ENCODE measurements at places on chromosomes 2 and 18.

GRCh38 chr18:26424428-26425147 lies 123.8 kb downstream of the KCTD1 start:
- no peak for DNase-seq

DNA sequence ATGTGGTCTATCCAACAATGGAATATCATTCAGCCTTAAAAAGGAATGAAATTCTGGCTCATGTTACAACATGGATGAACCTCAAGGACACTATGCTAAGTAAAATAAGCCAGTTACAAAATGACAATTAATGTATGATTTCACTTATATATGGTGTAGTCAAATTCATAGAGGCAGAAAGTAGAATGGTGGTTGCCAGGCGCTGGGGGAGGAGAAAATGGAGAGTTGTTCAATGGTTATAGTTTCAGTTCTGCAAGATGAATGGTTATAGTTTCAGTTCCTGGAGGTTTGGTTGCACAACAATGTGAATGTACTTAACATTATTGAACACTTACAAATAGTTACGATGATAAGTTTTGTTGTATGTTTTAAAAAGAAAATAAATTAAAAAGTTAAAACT lies 79.2 kb upstream of the IL1R2 start:
- no peak for DNase-seq

DNA sequence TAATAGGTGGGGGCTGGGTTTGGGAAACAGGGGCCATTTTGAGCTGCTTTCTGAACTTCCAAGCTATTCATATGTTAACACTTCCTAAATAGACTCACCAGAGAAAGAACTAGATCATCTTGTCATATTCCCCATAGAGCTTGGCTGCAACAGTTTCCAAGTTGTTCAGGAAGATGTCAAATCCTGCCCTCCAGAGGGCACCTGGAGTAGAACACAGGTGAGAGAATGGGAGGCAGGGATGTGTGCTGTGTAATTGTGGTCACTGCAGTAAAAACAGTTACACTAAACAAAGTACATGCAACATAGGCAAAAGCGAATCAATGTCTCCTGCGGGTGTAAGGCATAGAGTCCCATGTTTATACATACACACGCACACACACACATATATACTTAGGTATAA lies 34.5 kb upstream of the LRRC30 start:
- no peak for DNase-seq

DNA sequence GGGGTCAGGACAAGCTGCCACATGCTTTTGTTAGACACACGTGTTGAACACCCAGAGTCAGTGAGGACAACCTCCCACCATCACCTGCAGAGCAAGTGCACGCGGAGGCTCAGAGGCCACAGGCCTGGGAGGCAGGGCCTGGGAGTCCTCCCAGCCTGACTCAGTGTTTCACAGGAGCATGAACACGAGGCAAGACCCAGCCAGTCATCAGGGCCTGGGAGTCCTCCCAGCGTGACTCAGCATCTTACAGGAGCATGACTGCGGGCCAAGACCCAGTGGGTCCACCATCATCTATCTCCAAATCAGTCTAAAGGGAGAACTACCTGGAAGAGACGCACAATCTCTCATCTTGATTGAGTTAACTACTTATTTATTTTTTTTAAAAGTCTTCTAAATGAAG lies 112.6 kb upstream of the PXDN start:
- no peak for DNase-seq

DNA sequence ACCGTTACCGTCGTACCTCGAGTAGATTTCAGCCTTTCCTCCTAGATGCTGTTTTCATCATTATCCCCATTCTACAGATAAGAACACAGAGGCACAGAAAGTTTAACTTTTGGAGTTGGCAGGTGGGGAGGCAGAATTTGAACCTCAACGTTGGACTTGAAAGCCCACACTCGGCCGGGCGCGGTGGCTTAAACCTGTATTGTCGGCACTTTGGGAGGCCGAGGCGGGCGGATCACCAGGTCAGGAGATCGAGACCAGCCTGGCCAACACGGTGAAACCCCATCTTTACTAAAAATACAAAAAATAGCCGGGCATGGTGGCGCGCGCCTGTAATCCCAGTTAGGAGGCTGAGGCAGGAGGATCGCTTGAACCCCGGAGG lies 11.5 kb downstream of the CATIP start:
- no peak for DNase-seq

GRCh38 chr2:45622336-45623075 lies 11.4 kb upstream of the SRBD1 start:
- DNase-seq, result no peak

DNA sequence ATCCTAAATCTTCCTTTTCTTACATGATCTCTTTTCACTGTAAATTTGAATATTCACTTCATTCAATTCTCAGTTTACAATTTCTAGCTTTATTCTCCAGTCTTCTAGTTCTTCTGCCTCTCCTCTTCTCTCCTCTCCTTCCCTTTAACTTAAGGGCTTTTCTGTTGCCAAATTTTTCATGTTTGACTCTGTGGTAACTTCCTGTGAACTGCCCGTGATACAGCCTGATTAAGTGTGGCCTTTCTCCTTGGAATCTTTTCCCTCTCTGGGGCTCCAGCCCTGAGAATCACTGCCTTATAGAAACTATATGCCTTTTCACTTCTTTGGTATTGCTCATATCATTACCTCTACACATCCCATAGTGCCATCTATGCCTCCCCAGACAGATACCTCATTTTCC lies 1923.8 kb upstream of the CELF4 start:
- no peak for DNase-seq

DNA sequence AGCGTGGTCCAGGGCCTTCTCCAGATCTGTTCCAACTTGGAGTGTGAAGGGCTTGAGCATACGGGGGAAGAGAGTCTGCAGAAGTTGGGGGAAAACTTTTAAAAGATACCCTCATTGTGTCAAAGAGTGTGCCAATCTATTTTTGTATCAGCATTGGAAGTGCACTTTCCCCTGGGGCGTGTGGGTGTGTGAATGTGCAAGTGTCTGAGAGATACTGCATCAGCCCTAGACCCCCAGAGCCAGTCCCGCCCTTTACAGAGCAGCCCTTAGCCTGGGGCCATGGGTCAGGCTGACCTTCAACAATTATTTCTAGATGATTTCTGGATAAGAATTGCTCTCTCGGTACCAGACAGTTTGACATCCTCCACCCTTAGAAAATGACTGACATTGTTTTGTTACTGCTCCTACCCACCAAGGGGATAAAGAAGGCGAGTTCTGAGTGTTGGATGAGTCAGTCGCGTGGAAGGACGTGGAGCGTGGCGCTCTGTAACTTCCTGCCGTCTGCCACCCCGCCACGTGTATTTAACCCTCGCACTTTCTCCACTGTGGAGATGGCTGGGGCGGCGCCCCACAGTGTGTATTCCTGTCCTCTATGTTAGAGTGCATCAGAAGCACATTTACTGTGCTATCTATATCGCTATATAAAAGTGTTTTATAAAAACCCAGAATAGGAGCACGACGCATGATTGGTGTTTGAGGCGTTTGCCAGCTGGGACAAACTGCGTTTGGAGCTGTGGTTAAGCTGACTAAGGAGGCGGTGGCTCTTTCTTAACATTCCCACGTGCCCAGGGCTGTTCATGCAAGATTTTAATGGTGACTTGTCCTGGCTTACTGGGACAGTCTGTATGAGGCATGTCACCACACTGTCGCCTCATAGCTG lies 122.6 kb downstream of the CABLES1 start:
- no peak for DNase-seq

DNA sequence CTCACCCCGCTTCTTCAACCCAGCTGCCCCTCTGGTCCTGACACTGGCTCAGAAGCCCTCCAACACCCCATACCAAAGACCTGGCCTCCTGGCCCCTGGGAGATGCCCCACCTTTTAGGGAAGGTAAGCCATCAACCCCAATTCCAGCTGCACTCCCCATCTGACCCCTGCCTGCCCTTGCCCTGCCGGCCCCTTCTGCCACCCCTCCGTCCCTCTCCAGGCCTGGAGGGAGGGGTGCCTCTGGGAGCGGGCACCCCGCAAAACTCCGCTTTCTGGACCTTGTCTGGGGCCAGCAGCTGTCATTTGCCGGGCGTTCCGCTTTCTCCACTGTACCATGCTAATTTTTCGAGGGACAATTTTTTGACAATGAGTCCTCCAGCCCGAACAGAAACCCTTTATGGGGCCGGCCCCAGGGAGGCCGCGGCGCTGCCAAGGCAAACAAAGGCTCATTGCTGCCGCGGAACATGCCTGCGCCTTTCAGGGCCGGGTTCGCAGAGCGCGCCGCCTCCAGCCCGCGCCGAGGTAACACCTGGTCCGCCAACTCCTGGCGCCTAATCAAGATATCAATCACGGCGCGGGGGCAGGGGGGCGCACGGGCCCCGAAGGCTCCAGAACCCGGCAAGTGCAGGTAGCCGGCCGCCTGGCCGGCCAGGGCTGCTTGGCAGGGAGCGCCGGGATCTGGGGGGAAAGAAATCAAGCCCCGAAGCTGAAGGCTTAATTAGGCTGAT lies 96.0 kb downstream of the INHBB start:
- DNase-seq, result no peak

DNA sequence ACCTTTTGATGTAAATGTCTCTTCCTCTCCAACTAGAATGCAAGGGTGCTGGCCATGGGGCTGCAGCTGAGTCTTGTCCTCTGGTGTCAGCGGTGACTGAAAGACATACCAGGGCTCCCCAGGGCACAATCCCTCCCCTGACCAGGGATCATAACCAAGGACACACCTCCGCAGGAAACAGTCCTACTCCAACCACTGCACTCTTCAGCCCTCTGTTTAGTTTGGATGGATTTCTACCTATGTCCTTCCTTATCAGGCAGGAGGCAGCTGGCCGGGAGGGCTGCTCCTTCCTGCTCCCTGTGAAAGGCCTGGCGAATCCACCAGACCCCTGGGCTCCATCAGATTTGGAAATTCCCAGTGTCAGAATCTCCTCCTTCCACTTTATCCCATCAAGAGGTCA lies 185.2 kb upstream of the ID2 start:
- DNase-seq, result peak; percentile 38

GRCh38 chr2:73821227-73821626 lies 7.5 kb upstream of the STAMBP start:
- DNase-seq, result no peak

DNA sequence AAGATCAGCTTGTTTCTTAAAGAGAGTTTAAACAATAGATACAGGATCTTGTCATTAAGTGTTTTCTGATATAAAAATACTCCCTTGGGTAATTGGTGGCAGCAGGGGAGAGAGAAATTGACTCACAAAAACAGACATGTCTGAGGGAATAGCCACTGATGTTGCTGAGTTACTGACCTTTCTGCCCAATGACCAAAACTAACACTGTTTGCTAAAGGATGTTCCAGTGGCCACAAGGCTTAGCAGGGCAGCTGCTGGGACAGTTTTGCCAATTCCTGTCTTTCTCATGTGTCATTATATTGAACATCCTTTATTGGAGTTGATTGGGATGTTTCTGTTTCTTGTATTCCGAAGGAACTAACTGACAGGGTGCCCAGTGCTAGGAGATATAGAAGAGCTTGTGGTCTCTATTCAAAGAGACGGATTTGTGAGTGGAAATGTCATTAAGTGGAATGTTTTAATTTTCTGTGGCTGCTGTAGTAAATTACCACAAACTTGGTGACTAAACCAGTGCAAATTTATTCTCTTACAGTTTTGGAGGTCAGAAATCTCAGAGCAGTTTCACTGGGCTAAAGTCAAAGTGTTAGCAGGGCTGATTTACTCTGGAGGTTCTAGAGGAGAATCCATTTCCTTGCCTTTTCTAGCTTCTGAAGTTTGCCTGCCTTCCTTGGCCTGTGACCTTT lies 124.8 kb upstream of the RMDN2 start:
- no peak for DNase-seq

GRCh38 chr2:217058791-217059755 lies 199.2 kb upstream of the TNP1 start:
- DNase-seq, result no peak
